Testis (tissue), 5 donors: ENCODE measurements at places on chromosomes 11 and 22.
A peak's percentile ranks its signal among the peaks of the same experiment; 100 is the strongest.

DNA sequence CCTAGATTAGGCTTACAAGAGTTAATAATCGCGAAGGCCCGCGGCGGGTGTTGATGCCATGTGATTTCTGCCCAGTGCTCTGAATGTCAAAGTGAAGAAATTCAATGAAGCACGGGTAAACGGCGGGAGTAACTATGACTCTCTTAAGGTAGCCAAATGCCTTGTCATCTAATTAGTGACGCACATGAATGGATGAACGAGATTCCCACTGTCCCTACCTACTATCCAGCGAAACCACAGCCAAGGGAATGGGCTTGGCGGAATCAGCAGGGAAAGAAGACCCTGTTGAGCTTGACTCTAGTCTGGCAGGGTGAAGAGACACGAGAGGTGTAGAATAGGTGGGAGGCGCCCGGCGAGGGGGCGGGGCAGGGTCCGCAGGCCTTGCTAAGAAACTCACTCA is 65.5 kb downstream of the AAMDC start:
- no peak for DNase-seq

DNA sequence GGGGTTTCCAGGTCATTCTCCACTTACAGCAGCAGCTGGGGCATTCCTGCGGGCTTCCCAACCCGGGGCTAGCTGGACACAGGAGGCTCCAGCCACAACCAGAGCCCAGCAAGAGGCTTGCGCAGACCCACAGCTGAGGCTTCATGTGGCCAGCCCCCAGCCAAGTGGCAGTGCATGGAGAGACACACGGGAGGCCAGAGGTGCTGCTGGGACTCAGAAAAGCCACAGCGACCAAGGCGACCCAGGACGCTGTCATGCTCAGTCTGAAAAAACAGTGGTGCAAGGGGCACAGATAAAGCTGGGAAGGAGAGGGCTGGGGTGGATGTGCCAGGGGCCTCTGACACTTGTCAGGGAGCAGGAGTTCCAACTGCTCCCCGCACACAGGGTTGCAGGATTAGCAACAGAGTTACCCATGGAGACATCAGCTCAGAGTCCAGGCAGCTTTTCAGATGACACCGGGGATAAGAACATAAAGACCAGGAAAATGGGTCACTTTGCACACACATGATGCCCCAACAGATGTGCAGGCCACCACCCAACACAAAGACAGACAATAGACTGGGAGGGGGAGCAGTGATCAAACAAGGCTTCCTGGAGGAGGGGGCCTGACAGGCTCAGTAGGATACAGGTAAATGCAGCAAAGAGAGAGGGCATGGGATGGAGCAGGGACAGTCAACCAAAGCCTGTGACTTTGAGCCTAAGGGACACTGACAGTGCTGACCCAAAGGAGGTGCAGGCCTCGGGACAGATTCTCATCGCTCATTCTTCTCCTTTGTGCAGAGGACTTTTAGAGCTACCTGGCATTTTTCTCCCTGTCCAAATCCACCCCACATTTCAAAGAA is 6.9 kb upstream of the NEAT1 start:
- peak; percentile 19 for DNase-seq

GRCh38 chr11:4194889-4195288 is 100.3 kb downstream of the RRM1 start:
- no peak for DNase-seq

- DNase-seq, result no peak
Observed at GRCh38 chr11:102446606-102447005, 6.0 kb downstream of the TMEM123 start.

GRCh38 chr22:33539202-33539901 is 380.9 kb downstream of the LARGE1 start:
- DNase-seq, result no peak
